ENCODE measurements at places on chromosomes 6 and 20. TPM values are rescaled to one million over a fixed set of nuclear protein-coding genes. Genes with fewer than 3 reads are reported as not detected.

OPRM1 gene
- not detected for total RNA-seq

STMND1 gene
- total RNA-seq: not detected

IPCEF1 gene
- not detected for total RNA-seq

RAB44 gene
- not detected for total RNA-seq

VGLL2 gene
- total RNA-seq: not detected

HLA-DMA gene
- 3.4 TPM for total RNA-seq
